Activated CD8-positive, alpha-beta memory T cell treated with anti-CD3 and anti-CD28 coated beads for 48 hours (primary cell): ENCODE measurements at places on chromosomes 1 and 21.

- DNase-seq, result no peak
These were observed 6.9 kb upstream of the S100A2 start for GRCh38 chr1:153572569-153573015.

DNA sequence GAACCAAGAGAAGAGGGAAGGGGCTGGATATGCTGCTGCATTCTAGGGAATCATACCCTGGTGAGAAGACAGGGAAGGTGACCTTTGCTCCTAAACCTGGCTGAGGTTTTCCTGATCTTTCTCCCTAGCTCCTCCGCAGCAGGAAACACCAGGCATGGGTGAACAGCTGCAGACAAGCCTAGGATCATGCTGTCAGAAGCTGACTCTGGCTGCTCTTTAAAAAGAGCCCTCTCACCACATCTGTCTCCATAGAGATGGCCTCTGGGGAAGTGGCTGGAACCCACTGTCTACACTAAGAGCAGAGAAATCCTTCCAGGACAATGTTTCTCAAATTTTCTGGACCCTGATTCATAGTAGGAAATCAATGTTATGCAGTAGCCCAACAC lies 57.6 kb downstream of the CD34 start:
- DNase-seq, result no peak

DNA sequence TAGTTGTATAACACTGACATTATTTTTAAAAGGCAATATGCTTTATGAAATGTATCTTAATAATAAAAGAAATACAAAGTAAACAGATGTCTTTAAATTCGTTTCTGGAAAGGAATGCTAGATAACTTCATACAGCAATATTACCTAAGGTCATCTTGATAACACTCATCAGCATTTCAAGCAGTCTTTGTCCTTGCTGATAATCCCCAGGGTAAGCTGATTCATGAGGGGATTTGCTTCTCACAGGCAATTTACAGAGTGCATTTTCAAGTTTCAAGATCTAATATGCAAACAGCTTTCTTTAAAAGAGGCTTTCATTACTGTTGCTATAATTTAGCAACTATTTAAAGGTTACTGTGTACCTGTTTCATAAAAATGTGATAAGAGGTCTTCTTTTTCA lies 75.2 kb upstream of the NEK2 start:
- no peak for DNase-seq

GRCh38 chr1:54709547-54710292 lies 5.9 kb upstream of the TTC4 start:
- DNase-seq, result no peak

DNA sequence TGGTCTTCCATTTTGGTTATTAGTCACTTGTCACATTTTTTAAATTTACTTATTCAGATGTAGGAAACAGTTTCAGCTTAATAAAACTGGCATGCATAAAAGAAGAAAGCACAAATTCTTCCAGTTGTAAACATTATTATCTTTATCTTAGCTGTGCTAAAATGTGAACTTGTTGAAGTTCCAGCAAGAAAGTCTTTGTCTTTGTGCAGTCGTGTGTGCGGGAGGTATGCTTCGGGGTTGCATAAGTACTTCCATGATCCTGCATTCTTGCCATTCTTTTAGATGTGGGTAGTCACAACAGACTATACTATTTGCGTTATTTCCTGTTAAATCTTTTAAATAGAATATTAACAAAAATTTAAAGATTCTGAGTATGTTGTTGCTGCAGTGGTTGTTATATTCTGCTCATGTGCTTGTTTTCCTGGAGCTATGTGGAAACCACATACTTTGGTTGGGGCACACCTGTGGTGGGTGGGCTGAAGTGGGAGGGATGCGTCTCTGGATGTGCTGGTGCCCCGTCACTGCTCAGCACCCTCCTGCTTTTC lies 49.9 kb downstream of the CBS start:
- no peak for DNase-seq

DNA sequence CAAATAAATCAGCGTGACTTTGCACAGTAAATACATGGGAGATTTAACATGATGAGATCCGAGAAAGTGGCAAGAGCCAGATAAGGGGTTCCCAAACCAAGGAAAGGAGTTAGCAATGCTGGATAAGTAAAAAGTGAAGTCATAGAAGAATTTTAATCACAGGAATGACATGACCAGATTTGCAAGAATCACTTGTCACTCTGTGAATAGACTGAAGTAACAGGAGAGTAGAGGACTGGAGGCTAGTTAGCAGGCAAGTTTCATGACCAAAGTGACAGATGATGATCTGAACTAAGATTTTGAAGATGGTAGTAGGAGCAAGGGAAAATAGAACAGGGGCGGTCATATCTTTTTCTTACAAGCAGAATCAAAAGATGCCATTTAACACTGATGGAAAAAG lies 8.4 kb downstream of the CFH start:
- no peak for DNase-seq

DNA sequence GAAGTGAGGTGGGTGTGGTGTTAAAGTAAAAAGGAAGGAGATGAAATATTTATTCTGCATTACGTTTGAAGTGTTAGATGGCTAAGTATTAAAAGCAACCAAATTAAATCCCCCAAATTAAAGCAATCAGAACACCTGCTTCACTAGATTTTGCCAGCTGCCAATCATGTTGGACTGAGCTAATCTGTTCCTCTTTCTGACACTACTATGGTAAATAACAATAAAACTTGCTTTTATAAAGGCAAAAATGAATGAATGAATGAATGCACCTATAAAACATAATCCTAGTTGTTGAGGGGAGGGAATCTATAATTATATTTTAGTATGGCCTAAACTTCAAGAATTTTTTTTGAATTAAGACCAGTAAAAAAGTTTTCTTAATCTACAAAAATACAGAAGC lies 51.0 kb downstream of the RAB3GAP2 start:
- DNase-seq, result no peak
